ENCODE measurements at places on chromosomes 7 and 10.

DNA sequence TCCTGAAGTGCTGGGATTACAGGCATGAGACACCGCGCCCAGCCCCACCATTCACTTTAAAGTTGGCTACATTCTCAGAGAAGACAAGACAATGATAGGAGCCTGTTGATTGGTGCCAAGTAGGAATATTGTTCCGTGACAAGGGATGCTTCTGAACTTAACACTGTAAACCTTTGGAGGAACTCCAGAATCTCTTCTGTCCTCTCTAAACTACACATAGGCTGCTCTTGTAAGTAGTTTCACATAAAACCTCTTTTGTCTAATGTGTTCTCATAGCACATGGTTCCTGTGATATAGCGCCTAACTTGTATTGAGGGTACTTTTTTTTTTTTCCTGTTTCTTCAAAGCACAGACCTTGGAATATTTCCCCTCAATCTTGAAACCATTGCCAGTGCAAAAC is 3.6 kb upstream of the COPG2 start:
- no peaks in the 10 kb centered on the region for H3K36me3 ChIP-seq
- H3K27me3 ChIP-seq = no peaks in the 10 kb centered on the region
- DNase-seq = no peak
- no peak overlapping the region for H3K4me3 ChIP-seq

DNA sequence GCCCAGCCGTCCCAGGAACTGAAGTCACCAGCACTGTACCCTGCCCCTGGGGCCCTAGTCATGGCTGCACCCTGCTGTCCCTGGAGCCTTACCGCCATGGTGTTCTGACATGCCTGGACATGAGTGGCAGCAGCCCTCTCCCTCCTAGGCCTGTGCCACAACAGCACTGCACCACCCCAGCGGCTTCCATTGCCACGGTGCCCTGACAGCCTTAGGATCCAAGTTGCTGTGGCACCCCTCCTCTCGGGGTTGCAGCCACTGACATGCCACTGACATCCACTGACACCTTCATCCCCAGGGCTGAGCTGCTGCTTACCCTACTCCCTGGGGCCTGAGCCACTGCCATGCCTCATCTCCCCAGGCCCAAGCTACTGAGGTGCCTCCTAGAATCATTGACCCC is 39.6 kb upstream of the SHH start:
- no peaks in the 10 kb centered on the region for H3K4me1 ChIP-seq
- no peaks in the 10 kb centered on the region for H3K27me3 ChIP-seq
- no peak for DNase-seq
- H3K4me3 ChIP-seq = no peak overlapping the region

DNA sequence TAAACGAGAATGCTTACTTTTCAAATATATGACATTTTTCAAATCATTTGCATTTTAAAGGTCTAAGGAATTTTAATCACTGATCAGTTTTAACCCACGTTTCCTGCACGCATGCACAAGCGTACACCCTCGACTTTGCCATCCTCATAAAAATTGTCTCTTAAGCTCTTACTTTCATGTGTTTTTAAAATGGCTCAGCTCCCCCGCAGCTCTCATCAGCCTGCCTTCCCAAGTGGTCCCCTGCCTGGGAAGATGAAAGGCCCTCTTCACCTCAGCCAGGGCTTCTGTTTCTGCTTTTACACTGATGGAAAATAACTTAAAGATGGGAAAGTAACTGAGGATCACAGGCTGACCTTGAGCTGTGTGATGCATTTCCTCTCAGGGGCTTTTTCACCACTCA is 131.6 kb upstream of the LSM8 start:
- no peaks in the 10 kb centered on the region for H3K27me3 ChIP-seq
- no peak for DNase-seq
- no peak overlapping the region for H3K27ac ChIP-seq
- H3K36me3 ChIP-seq = no peaks in the 10 kb centered on the region
- H3K4me3 ChIP-seq = no peak overlapping the region

- DNase-seq = no peak
- H3K27me3 ChIP-seq = no peaks in the 10 kb centered on the region
- H3K4me1 ChIP-seq = no peaks in the 10 kb centered on the region
- no peak overlapping the region for H3K4me3 ChIP-seq
Measured at GRCh38 chr7:75850235-75850634, 28.6 kb upstream of the RHBDD2 start.

DNA sequence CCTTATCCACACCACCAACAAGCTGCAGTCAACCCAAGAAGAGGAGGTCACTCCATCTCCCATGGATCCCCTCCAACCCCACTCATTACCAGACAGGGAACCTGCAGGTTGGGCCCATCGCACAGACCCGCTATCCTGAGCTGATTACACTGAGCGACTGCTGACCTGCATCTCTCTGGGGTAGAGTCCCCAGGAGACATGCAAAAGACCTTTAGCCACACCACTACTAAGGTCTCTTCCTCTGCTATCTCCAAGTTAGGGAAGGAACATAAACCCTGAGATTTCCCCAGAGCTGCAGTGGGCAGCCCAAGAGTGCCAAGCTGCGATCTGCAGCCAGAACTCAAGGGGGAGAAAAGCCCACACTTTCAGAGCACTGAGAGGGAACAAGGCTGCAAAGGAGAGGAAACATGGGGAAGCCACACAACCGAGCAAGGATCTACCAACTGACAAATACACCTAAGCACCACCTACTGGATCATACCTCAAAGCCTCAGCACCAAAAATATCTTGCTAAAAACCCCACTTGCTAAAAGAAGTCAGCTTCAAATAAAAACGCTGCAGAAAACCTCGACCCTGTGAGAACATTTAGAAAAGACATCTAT is 298.2 kb downstream of the SORCS1 start:
- no peaks in the 10 kb centered on the region for H3K27me3 ChIP-seq
- H3K27ac ChIP-seq = no peak overlapping the region
- no peaks in the 10 kb centered on the region for H3K36me3 ChIP-seq
- no peaks in the 10 kb centered on the region for H3K4me1 ChIP-seq

DNA sequence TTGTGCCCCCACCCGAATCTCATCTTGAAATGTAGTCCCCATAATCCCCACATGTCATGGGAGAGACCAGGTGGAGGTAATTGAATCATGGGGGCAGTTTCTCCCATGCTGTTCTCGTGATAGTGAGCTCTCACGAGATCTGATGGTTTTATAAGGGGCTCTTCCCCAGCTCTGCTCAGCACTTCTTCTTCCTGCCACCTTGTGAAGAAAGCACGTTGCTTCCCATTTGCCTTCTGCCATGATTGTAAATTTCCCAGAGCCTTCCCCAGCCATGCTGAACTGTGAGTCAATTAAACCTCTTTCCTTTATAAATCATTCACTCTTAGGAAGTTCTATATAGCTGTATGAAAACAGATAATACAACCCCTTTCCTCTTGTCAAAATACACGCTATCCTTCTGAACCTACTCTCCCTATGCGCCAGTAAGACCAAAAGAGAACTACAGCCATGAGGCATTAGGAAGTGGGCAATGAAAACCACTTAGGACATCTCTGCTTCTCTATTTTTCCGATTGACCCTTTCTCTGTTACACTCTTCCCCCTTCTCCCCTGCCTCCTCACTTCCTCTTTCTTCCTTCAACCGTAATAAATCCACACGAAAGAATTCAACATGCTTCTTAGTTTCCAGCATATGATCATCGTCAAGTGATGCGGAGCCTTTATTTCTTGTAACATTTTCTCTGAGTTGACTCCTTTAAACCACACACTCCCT is 101.2 kb upstream of the WDR11 start:
- no peaks in the 10 kb centered on the region for H3K36me3 ChIP-seq
- H3K27me3 ChIP-seq = no peaks in the 10 kb centered on the region
- no peaks in the 10 kb centered on the region for H3K4me1 ChIP-seq

- no peak overlapping the region for H3K27ac ChIP-seq
- no peaks in the 10 kb centered on the region for H3K27me3 ChIP-seq
- H3K4me1 ChIP-seq = no peaks in the 10 kb centered on the region
- no peak for DNase-seq
- no peaks in the 10 kb centered on the region for H3K36me3 ChIP-seq
Measured at GRCh38 chr7:108384716-108385483, 71.3 kb downstream of the NRCAM start.

DNA sequence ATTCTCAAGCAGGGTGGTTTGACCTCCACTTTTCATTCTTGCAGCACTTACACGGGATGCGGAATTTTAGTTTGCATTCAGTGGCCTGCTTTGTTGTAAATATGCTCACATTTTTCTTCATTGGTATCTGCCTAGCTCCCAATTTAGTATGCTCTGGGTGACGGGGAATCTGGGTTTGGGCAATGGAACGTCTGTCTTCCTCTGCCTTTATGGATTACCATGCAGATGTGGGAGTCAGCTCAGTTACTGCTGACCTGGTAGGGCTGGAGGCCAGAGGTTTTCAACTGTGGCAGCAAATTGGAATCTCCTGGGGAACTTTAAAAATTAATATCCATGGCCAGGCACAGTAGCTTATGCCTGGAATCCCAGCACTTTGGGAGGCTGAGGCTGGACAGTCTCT is 161.6 kb downstream of the CAMK1D start:
- no peaks in the 10 kb centered on the region for H3K4me1 ChIP-seq
- no peaks in the 10 kb centered on the region for H3K27me3 ChIP-seq
- H3K27ac ChIP-seq = no peak overlapping the region
- no peaks in the 10 kb centered on the region for H3K36me3 ChIP-seq
- DNase-seq = no peak

All from pancreas (tissue), 10 donors.